ENCODE measurements at places on chromosomes 4 and X.

- no peak for DNase-seq
These were observed 307.0 kb downstream of the FSTL5 start for GRCh38 chr4:161856711-161857326.

GRCh38 chr4:115664285-115664684 lies 550.9 kb upstream of the NDST4 start:
- no peak for DNase-seq

GRCh38 chr4:5922556-5922955 lies 29.7 kb upstream of the CRMP1 start:
- DNase-seq, result no peak

DNA sequence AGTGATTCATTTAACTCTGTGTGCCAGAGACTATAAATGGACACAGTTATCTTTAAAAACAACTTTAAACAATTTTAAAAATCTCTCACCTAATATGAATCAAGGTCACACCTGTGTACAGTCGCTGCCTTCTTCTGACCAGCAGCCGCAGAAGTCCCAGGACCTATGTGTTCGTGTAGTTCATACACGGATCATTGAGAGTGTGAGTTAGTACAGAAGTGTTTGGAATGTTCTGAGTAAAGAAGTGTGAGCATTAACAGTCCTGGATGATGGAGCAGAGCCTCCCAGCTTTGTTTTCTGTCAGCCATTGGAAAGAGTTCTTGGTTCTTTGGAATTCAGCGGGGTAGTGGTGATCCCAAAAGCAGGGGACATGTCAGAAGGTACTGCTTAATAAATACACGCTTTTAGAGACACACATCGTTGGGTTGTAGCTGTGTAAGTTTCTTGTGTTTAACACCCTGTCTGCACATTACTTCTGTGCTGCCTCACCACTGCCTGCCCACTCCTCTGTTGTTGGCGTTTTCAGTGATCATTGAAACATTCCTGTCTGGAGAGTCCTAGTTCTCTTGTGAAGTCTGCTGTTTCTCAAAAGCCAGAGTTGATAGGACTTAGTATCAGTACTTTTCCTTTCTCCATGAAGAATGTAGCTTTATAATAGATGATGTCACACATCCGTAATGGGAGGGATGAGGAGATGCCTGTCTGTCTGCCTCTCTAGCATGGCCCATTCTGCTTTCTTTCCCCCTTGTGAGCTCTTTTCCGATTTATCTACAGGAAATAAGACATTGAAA lies 90.6 kb downstream of the PTTG2 start:
- DNase-seq, result no peak

GRCh38 chr4:106264331-106264728 lies 51.7 kb downstream of the TBCK start:
- no peak for DNase-seq

DNA sequence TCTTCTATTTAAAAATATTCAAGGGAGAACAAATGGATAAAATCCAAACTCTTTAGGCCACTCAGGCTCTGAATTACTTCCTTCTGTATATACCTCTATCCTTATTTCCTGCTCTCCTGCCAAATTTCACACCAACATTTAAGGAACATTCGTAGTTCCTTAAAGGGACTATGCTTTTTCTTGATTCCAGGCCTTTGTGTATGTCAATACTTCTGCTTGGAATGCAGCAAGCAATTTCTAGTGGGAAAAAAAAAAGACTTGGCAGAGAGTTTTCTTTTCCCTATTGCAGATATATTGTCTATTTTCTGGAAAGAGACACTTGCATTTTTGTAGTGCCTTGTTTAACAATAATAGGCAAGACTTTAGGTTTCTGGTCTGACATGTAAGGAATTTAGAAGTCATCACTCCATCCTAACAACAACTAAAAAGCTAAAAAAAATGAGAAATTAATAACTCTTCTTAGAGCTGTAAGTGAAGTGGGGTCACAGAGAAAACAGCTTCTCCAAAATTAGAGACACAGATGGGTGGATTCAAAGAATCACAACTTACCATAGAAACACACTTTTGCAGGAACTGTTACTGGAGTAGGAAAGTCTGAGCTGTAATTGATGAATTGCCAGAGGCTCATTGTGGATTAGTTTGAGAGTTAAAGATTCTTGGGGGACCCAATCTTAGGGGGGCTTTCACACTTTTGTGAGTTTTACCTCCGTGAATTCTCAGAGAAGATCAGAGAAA lies 2.1 kb upstream of the ADH5 start:
- DNase-seq, result no peak

DNA sequence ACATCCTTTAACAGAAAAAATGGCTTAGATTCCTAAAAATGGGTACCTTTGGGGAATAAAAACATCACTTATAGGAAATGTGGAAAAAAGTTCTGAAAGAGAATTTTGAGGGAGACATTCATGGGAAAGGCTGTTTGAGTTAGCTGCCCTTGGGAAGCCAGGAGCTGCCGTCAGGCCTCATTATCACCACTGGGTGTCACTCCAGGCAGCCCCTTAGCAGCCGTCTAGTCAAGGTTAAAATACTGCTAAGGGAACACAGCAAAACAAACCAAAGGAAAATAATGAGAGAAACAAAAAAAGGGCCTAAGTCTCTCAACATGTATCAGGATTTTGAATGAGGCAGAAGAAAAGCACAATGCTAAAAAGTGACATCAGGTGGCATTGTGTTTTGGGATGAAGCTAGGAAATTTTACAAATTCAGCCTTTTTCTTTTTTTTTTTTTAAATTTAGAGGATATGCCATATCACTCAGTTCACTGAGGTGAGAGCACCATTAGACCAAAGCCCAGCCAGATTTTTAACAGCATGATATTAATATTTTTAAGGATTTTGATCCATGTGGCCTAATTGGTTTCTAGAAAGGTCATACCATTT lies 235.3 kb downstream of the GPAT3 start:
- no peak for DNase-seq

- no peak for DNase-seq
These were observed 35.8 kb downstream of the FAT4 start for GRCh38 chr4:125350470-125351135.

GRCh38 chr4:46793036-46793435 lies 116.0 kb downstream of the COX7B2 start:
- DNase-seq, result no peak

DNA sequence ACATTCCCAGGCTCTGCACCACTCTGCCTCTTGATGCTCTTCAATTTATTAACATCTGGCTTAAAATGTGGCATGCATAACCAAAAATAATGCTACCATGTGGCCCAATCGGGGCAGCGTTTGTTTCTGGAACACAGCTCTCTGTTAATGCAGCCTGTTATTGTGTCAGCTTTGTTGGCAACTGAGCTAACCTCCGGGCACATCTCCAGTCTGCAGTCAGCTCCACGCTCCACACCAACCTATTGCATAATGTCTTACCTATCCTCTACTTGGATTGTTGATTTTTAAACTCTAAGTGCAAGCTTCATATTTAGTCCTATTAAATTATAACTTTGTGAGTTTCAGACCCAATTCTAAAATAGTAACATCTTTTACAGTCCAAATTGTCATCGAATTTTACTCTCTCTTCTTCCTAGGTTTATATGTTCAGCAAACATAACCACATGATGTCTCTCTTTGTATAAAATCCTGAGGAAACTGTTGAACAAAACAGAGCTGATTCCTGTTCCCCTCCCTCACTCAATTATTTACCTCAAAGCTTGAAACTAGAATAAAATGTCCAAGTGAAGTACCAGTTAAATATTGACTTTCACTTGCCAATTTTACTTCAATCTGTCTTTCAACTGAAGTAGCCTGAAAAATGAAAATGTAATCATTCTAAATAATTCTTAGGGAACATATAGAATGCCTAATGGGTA lies 92.2 kb upstream of the RAPGEF2 start:
- no peak for DNase-seq

GRCh38 chr4:16894406-16894805 lies 4.0 kb downstream of the LDB2 start:
- DNase-seq, result no peak

- no peak for DNase-seq
These were observed 57.6 kb downstream of the SH3KBP1 start for GRCh38 chrX:19829814-19830213.

- DNase-seq, result peak; percentile 56
These were observed 10.2 kb upstream of the ATP6AP2 start for GRCh38 chrX:40570346-40571093.

- no peak for DNase-seq
These were observed 42.9 kb downstream of the PSAPL1 start for GRCh38 chr4:7391637-7392437.
